ENCODE measurements at places on chromosomes 12 and 14. TPM values are rescaled to one million over a fixed set of nuclear protein-coding genes. Genes with fewer than 3 reads are reported as not detected.

DNA sequence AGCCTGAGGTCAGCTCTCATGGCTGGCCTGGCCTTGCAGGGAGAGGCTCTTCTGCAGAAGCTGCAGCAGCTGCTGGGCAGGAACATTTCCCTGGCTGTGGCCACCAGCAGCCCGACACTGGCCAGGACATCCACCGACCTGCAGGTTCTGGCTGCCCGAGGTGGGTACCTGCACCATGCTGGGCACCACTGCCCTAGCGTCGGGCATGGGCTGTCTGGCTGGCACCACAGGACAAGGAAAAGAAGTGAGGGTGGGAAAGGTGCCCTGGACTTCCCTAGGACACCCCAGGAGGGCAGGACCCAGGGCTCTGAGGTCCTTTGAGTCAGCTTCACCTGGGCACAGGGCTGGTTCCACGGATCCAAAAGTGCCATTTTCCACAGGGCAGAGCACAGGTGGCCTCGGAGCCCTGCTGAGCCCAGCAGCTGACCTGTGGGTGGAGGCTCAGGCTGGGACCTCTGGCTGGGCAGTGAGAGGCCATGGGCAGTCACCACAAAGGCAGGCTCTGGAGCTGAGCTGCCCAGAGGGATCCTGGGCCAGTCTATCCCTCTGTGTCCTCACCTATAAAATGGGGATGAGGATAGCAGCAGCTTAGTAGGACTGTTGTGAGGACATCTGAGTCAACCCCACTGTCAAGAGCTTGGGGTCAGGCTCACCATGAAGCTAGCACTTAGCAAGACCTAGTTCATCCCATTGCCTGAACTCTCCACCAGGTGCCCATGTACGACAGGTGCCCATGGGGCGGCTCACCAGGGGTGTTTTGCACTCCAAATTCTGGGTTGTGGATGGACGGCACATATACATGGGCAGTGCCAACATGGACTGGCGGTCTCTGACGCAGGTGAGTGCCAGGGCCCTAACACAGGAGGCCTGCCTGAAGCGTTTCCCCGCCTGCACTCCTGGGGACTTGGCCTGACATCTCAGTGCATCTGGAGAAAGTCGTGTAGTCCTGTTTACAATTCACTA lies 4.9 kb downstream of the PLD4 start:
- no peak overlapping the region for H3K4me3 ChIP-seq
- H3K36me3 ChIP-seq: no peaks in the 10 kb centered on the region
- H3K27me3 ChIP-seq: peaks cover 47% of the 10 kb centered on the region
- no peak overlapping the region for H3K27ac ChIP-seq

GRCh38 chr12:50788561-50788960 lies 24.7 kb downstream of the ATF1 start:
- no peaks in the 10 kb centered on the region for H3K4me1 ChIP-seq
- H3K36me3 ChIP-seq: peaks cover 36% of the 10 kb centered on the region
- no peak overlapping the region for H3K27ac ChIP-seq
- H3K4me3 ChIP-seq: no peak overlapping the region

GRCh38 chr12:20757-21156 lies 45.8 kb upstream of the IQSEC3 start:
- H3K4me1 ChIP-seq: no peaks in the 10 kb centered on the region
- H3K27ac ChIP-seq: no peak overlapping the region
- no peaks in the 10 kb centered on the region for H3K27me3 ChIP-seq
- H3K4me3 ChIP-seq: no peak overlapping the region
- no peak for DNase-seq
- peaks cover 1% of the 10 kb centered on the region for H3K36me3 ChIP-seq

Gene SERPINA12
- not detected for total RNA-seq

Gene CPNE6
- not detected for total RNA-seq

DNA sequence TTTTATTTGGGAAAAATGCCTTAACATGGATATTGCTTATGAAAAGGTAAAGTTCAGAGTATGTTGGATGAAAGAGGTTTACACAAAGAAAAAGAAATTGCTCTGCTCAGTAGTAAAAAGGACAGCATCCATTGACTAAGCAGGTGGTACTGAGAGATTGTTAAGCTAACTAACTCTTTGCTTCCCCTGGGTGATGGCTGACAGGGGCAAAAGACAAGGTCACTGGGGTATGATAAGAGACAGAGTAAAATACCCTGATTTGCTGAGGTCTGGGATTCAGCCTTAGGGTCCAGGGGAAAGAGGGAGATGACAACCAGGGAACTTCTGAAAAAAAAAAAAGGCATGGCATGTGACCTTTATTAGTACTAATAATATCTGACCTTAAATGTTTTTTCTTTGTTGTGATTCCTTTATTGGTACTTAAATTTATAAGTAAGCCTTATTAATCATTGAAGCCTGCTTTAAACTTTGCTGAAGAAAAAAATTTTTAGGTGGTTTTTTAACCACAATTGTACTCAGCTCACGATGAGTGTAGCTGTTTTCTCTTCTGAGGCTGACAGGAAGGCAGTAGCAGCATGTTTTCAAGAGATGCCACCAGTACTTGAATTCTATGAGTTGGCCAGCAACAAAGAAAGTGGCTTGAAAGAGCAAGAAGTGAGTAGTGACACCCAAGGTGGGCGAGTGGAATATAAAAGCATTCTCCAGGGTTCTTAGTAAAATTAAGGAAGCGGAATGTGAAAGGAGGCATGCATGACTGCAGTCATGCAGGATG lies 43.7 kb upstream of the KITLG start:
- H3K4me1 ChIP-seq: peaks cover 28% of the 10 kb centered on the region
- H3K27me3 ChIP-seq: no peaks in the 10 kb centered on the region
- no peaks in the 10 kb centered on the region for H3K36me3 ChIP-seq
- DNase-seq: no peak

Gene OR6J1
- not detected for total RNA-seq

- DNase-seq: no peak
- H3K27me3 ChIP-seq: peaks cover 16% of the 10 kb centered on the region
- H3K27ac ChIP-seq: no peak overlapping the region
- H3K36me3 ChIP-seq: no peaks in the 10 kb centered on the region
- H3K4me1 ChIP-seq: no peaks in the 10 kb centered on the region
Measured at GRCh38 chr14:88232771-88233170, 90.3 kb downstream of the KCNK10 start.

DNA sequence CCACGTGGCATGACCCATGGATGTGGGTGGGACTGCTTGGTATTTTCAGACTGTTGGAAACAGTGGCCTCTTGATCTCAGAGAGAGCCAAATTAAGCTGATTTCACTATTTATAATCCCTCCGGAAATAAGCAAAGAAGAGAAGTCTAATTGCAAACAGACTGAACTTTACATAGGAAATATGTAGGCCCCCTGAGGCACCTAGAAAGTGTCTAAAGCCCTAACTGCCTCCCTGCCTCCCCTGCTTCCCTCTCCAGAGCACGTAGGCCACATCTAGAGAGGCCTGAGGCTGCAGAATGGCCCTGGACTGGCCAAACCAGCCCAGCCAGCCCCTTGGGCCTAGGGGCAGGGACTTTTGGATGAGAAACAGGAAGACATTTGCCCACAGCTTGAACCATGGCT lies 123.8 kb downstream of the ZFP36L1 start:
- H3K27ac ChIP-seq: peak overlapping the region; percentile 81
- H3K4me3 ChIP-seq: no peak overlapping the region
- no peaks in the 10 kb centered on the region for H3K27me3 ChIP-seq
- no peaks in the 10 kb centered on the region for H3K36me3 ChIP-seq
- H3K4me1 ChIP-seq: peaks cover 86% of the 10 kb centered on the region

Gene PPP1R1A
- 0.54 TPM for total RNA-seq

Gene RASAL1
- 0.65 TPM for total RNA-seq

Gene DPF3
- total RNA-seq: 1.3 TPM

Gene BDKRB1
- 12.5 TPM for total RNA-seq

DNA sequence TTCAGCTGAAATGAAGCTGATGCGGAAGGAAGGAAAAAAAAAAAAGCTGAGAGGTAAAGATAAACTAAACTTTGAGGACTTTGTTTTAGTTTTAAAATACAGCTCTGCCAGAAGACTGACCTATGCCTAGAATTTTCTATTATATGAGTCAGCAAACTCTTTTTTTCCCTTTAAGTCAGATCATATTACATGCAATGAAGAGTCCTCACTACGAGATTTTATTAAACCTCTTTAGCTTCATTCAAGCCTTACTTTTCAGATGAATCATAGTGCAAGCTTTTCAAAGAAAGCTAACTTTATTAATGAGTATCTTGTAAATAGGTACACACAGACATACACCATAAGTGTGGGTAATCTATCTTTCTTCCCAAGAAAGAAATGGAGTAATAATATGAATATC lies 57.8 kb upstream of the FSCB start:
- H3K27ac ChIP-seq: peak overlapping the region; percentile 19
- H3K4me1 ChIP-seq: peaks cover 3% of the 10 kb centered on the region
- H3K27me3 ChIP-seq: no peaks in the 10 kb centered on the region

Gene TAPBPL
- 2.5 TPM for total RNA-seq

DNA sequence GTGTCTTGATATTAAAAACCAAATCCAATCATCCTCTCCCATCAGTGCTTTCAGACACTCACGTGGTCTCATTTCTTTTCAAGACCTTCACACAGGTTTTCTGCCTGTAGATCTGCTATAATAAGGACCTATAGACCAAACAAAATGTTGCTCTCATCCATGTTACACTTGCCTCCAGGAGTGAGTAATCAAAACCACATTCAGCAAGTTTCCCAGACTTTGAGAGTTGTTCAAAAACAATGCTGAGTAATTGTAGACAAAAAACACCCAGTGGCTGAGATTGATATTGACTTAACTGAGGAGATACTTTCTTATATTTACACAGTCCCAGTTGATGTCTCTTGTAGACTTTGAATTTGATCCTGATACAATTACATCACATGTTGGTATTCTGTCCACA lies 383.1 kb downstream of the TMEM132D start:
- no peak overlapping the region for H3K4me3 ChIP-seq
- no peaks in the 10 kb centered on the region for H3K36me3 ChIP-seq
- no peak for DNase-seq
- no peak overlapping the region for H3K27ac ChIP-seq
- peaks cover 3% of the 10 kb centered on the region for H3K27me3 ChIP-seq

GRCh38 chr12:49015196-49015595 lies 3.4 kb downstream of the PRKAG1 start:
- no peak overlapping the region for H3K4me3 ChIP-seq
- peaks cover 4% of the 10 kb centered on the region for H3K36me3 ChIP-seq

Gene NRL
- total RNA-seq: 2.0 TPM

Gene PLCZ1
- total RNA-seq: not detected

Gene ADAMTS20
- 1.6 TPM for total RNA-seq

DNA sequence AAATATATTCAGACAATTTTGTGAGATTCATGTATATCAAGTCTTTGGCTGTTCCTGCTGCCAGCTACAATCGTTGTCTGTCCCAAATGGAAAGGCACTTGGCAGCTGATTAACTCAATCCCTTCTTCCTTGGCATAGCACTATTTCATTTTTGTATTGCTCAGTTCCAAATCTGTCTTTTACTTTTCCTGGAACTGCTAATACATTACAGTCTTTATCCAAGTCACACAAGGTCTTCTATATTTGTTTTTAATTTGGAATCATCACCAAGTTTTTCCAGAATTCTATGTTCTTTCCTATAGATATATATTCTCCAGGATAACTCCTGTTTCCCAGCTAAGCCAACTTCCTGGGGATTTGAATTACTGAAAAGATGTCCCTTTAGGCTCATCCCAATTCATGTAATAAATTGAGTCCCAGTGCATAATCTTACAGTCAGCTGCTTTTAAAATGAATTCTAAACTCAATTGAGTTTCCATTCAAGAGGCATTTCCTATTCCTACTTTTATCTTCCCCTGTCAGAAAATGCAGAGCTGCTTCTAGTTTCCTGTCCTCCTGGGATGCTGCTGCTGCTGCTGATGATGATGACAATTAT lies 45.9 kb downstream of the DYRK2 start:
- no peak for DNase-seq
- H3K4me1 ChIP-seq: peaks cover 4% of the 10 kb centered on the region
- peaks cover 4% of the 10 kb centered on the region for H3K27me3 ChIP-seq
- H3K27ac ChIP-seq: no peak overlapping the region

Gene DACT1
- 61.7 TPM for total RNA-seq

Gene ANKRD33
- total RNA-seq: 0.27 TPM

DNA sequence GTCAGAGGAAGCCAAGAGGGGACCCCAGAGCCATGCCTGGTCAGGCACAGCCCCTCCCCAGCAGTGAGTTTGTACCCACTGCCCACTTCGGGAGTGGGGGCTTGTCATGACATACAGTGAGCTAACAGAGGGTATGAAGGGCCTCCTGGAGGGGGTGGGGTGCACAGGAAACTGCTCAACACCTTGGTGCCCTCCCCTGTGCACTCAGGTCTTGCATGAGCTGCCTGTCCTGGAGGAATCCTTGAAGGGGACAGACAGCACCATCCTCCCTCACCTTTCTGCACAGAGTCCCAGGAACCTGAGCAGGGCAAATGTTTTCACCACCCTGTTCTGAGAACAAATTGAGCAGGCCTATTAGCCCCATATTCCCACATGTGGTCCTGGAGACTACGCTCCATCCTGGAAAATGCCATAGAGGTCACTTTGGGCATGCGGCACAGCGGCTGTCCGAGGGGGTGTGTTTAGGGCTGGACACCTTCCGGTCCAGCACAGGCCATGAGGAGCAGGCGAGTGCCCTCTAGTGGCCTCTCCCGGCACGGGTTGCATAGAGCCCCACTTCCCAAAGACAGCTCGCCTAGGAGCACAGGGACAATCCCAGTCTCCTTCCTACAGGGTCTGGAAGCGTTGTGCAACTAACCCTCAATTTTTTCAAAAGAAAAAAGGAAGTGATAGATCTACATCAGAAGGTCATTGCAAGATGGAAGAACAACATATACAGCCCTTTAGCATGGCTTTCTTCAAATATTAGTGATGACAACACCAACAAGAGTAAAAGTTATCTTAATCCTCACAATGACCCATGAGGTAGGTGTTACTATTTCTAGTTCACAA lies 31.9 kb upstream of the ZFP36L1 start:
- no peak for DNase-seq
- H3K4me1 ChIP-seq: peaks cover 12% of the 10 kb centered on the region
- H3K4me3 ChIP-seq: no peak overlapping the region
- H3K27me3 ChIP-seq: no peaks in the 10 kb centered on the region

Data from mesothelial cell of epicardium (in vitro differentiated cells).